Left renal pelvis (tissue), 4 donors: ENCODE measurements at places on chromosomes 7 and 10.

- no peak for DNase-seq
Observed at GRCh38 chr10:14265709-14266108, 65.0 kb downstream of the FRMD4A start.

GRCh38 chr7:84390845-84391244 is 196.3 kb upstream of the SEMA3A start:
- DNase-seq, result no peak

- DNase-seq, result no peak
Observed at GRCh38 chr7:156065400-156065799, 253.1 kb upstream of the SHH start.

- DNase-seq, result no peak
Observed at GRCh38 chr7:22613496-22613895, 113.5 kb upstream of the IL6 start.

DNA sequence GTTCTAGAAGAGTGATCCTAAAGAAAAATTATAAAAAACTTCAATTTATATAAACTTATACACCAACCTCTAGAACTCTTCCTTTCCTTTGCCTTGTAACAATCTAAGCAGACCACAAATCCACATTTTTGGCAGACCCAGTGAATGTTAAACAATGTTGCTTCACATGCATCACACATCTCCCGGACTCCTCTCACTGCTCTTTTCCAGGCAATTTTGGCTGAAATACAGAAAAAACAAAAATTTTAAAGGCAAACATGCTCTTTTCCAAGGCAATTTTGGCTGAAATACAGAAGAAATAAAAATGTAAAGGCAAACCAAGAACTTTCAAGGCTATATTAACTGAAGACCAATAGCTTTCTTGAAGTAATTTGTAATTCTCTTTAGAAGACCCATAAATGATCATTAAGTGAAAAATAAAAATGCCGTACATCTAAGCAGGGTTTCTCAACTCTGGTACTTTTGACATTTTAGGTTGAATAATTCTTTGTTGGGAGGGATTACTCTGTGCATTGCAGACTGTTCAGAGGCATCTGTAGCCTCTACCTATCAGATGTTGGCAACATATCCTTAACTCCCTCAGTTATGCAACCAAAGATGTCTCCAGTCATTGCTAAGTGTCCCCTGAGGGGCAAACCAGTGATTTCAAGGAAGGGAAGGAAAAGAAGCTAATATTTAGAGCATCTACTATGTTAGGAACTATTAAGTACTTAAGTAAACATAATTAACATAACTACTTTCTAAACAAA is 64.4 kb downstream of the NRBF2 start:
- peak; percentile 35 for DNase-seq

DNA sequence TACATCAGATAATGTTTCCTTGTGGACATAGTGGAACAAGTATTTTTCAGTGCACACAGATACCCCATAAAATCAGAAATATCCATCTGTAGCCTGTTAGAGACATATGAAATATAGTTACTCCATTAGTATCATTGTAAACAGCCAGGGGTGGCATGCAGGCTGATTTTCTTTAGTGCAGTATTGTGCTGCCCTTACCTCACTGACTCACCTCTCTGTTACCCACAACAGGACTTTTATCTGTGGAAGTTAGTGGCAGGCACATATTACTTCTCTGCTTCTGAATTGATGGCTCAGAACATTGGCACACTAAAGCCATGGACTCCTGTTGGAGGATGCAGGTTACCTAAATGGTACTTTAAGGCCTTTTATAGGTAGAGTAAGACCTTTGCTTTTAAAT is 70.0 kb downstream of the SLC25A40 start:
- DNase-seq, result no peak

GRCh38 chr10:11522821-11523245 is 88.6 kb downstream of the USP6NL start:
- no peak for DNase-seq

- no peak for DNase-seq
Observed at GRCh38 chr7:112272921-112273561, 66.5 kb downstream of the ZNF277 start.

GRCh38 chr7:79515358-79515757 is 61.9 kb upstream of the MAGI2 start:
- no peak for DNase-seq

GRCh38 chr7:2038931-2039728 is 193.6 kb downstream of the MAD1L1 start:
- no peak for DNase-seq

DNA sequence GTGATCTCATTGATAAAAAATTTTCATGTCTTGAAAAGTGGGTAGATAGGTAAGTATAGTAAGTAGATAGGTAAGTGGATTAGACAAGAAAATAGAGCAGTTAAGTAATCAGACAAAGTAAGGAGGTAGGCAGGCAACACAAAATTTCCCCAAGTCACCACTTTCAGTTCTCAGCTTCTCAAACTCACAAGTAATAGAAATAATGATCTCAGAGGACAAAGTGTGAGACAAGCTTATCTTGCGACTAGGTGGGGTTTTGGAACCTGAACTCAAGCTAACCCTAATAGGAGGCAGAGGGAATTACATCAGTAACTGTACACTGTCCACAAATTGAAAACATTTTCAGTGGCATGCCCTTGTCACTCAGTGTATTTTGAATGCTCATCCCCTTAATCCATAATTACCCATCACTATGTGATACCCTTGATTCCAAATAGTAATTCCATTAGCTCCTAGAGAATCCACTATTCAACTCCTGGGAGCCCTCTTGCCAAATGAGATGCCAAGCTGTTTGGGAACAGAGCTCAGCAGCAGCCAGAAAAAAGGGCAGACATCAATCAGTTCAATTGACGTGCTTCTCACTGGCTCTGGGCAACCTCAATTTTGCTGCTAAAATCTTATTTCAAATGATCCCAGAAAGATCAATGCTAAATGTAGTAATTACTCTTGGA is 703.2 kb downstream of the XPNPEP1 start:
- DNase-seq, result no peak

DNA sequence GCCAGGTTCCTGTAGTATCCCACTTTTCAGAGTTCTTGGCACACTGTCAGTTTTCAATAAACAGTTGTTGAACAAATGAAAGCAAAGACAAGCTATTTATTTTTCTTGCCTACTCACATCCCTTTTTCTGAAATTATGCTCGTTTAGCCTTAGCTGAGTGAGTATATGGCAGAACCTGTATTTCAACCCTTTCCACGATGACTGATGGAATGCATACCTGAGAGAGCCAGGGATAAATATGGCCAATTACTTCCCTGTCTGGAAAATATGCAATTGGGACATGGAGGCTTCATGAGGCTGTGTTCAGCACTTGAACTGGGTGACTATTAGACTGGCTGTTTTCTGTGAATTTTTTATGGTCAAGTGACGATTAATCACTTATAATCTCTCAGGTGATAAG is 144.5 kb upstream of the POT1 start:
- DNase-seq, result no peak

GRCh38 chr7:41010967-41011366 is 691.9 kb downstream of the INHBA start:
- DNase-seq, result no peak

DNA sequence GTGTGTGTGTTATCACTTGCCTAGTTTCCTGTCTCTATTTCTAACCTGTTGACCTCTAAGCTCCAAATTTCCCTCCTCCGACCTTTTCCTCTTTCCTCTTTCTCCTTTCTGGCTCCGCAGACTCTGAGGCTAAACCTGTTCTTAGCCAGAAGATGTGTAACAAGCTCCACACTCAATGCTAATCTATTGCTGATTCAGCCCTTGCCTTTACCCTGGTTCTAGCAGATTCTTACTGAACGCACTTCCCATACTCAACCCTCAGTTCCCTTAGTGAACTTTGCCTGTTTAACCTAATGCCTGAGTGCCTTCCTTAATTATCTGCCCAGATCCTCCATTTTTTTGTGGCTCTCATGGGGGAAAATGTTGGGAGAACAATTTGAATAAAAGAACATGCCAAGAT is 30.0 kb upstream of the SGMS1 start:
- no peak for DNase-seq

- no peak for DNase-seq
Observed at GRCh38 chr7:64884913-64885370, 18.1 kb upstream of the ZNF273 start.

DNA sequence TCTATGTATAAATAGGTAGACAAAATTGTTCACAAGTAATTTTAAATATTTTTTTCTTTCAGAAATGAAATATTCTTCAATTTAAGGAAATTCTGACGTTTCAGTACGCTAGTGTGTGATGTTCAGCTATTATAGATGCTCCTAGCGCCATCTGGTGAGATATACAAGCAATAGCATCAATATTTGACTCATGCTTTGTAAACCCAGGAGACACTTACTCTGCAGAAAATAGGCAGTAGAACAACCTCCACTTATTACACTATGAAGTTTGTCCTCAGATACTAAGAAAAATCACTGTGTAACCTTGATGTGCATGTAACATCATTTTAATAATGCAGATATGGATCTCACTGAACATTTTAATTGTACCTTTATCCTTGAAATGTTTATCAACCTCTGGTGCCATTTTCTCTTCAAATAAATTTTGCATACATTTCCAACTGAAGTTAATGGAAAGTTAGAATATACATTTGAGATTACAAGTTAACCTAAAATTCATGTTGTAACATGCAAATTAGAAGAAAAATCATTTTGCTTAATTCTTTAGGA is 151.5 kb upstream of the FAM3C start:
- DNase-seq, result peak; percentile 15
